Type B pancreatic cell (in vitro differentiated cells): ENCODE measurements at places on chromosomes 5 and 9. TPM values are rescaled to one million over a fixed set of nuclear protein-coding genes. Genes with fewer than 3 reads are reported as not detected.

The DNAJC18 gene
- 9.4 and 25.8 TPM in 2 replicates for total RNA-seq

The SNCB gene
- total RNA-seq: 0.97 TPM in 1 of 2 replicates, not detected in the other

The SPRY4 gene
- 16.1 and 20.7 TPM in 2 replicates for total RNA-seq

The LOX gene
- total RNA-seq: 0.90 and 6.6 TPM in 2 replicates

The CDC25C gene
- total RNA-seq: 4.1 and 17.2 TPM in 2 replicates

The CFAP157 gene
- total RNA-seq: 0.26 and 8.0 TPM in 2 replicates

The IRX4 gene
- total RNA-seq: 1.6 and 6.0 TPM in 2 replicates

The SYNPO gene
- total RNA-seq: 2.8 and 24.5 TPM in 2 replicates

DNA sequence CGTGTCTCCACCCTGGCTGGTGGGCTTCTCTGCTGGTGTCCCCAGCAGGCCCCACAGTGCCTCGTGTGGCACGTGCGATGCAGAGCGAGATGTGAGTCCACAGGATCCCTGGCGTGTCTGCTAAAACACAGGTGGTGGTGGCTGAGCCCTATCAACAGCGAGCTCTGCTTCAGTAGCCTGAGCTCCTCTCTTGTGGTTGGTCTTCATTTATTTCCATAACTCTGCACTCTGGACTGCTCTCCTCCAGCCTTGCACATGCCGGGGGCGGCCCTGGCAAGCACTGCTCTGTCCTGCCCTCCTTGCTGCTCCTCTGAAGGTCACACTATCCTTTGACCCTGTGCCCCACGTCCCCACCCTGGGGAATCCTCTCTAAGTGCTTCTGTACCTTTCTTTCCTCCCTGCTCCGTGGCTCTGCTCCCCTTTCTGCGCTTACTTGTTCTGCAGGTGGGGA lies 59.2 kb downstream of the NSUN2 start:
- no peaks in the 10 kb centered on the region for H3K4me1 ChIP-seq
- no peak overlapping the region for H3K4me3 ChIP-seq
- H3K36me3 ChIP-seq: no peaks in the 10 kb centered on the region
- DNase-seq: peak; percentile 58

- H3K4me1 ChIP-seq: peaks cover 14% of the 10 kb centered on the region
- no peak overlapping the region for H3K4me3 ChIP-seq
- no peaks in the 10 kb centered on the region for H3K36me3 ChIP-seq
Measured at GRCh38 chr9:129245276-129245675, 67.2 kb upstream of the IER5L start.

- DNase-seq: no peak
- H3K4me3 ChIP-seq: peak overlapping the region; percentile 99
- peaks cover 9% of the 10 kb centered on the region for H3K4me1 ChIP-seq
- no peaks in the 10 kb centered on the region for H3K36me3 ChIP-seq
- peak overlapping the region; percentile 94 for H3K27ac ChIP-seq
Measured at GRCh38 chr9:122827761-122828093, 661 bp downstream of the PDCL start.

DNA sequence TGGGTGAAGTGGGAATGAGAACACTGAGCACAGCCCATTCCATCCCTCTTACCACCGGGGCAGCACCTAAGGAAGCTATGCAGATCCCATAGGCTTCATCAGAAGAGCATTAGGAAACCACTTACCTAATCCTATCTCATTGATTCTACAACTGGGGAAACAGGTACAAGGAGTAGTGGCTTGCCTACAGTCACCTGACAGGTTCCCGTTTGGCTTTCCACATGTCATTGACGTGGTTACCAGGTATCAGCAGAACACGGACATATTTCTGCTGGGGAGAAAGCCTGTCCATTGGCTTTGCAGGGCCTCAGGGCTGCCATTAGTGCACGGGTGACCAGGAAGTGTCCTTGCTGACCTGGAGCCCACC lies 11.3 kb downstream of the AFAP1L1 start:
- peaks cover 20% of the 10 kb centered on the region for H3K27me3 ChIP-seq
- no peaks in the 10 kb centered on the region for H3K36me3 ChIP-seq
- H3K4me1 ChIP-seq: peaks cover 5% of the 10 kb centered on the region
- no peak overlapping the region for H3K4me3 ChIP-seq
- H3K27ac ChIP-seq: no peak overlapping the region

DNA sequence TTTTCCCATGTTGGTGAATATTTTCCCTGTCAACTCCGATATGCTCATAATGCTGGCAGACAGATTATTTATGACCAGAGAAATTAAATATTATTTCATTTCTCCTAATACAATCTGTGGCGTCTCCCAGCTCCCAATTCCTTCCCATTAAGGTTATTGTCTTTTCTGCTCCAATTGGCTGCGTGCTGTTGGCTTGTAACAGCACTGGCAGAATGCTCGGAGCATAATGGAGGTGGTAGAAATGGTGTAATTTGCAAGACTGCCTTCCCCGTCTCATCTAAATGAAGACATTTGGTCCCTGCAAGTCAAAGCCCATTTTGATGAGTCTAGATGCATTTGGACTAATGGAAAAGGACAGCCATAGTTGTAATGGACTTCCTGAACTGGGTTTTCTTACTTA lies 601.7 kb downstream of the BRINP1 start:
- no peak for DNase-seq
- H3K4me3 ChIP-seq: no peak overlapping the region
- H3K36me3 ChIP-seq: no peaks in the 10 kb centered on the region
- no peak overlapping the region for H3K27ac ChIP-seq

GRCh38 chr9:137314561-137315560 lies 12.8 kb upstream of the NRARP start:
- H3K27ac ChIP-seq: no peak overlapping the region
- H3K36me3 ChIP-seq: no peaks in the 10 kb centered on the region
- H3K4me3 ChIP-seq: no peak overlapping the region
- no peaks in the 10 kb centered on the region for H3K4me1 ChIP-seq

DNA sequence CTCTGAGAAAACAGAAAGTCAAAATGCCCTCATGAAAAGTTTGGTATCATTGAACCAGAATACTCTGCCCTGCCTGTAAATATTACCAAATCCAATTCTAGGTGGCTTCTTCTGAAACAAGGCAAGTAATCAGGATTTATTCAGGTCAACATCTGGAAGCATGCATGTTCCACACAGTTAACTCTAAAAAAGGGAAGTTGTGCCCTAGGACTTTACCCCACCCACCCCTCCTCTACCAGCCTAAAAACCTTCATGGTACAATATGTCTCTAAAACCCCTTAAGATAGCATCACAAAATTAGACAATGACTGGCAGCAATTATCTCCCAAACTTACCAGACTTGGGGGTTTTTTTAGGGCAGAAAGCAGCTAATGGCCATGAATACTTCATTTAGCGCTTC lies 414.8 kb upstream of the SLC30A5 start:
- H3K36me3 ChIP-seq: no peaks in the 10 kb centered on the region
- no peak for DNase-seq
- H3K4me3 ChIP-seq: no peak overlapping the region
- H3K4me1 ChIP-seq: peaks cover 29% of the 10 kb centered on the region

DNA sequence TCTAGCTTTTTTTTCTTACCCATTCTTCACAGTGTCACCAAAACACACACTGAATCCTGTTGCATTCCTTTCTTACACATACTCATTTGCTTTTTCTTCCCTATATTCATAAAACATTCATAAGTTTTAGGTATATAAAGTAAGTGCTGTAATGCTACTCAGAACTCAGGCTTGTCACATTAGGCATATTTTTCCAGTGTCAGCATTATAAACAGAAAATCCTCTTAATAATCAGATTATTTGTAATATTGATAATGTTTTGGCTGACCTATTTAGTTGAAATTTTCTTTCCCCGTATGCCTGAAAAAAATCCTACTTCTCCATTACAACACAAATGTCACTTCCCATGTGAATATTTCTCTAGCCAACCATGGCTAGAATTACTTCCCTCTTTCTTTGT lies 743.0 kb upstream of the NUDT12 start:
- H3K27me3 ChIP-seq: no peaks in the 10 kb centered on the region
- no peaks in the 10 kb centered on the region for H3K36me3 ChIP-seq
- H3K4me3 ChIP-seq: no peak overlapping the region
- DNase-seq: no peak
- H3K27ac ChIP-seq: no peak overlapping the region

- no peak for DNase-seq
- no peak overlapping the region for H3K4me3 ChIP-seq
- peaks cover 5% of the 10 kb centered on the region for H3K4me1 ChIP-seq
- peak overlapping the region; percentile 40 for H3K27ac ChIP-seq
Measured at GRCh38 chr9:114538241-114538640, 33.0 kb upstream of the WHRN start.

DNA sequence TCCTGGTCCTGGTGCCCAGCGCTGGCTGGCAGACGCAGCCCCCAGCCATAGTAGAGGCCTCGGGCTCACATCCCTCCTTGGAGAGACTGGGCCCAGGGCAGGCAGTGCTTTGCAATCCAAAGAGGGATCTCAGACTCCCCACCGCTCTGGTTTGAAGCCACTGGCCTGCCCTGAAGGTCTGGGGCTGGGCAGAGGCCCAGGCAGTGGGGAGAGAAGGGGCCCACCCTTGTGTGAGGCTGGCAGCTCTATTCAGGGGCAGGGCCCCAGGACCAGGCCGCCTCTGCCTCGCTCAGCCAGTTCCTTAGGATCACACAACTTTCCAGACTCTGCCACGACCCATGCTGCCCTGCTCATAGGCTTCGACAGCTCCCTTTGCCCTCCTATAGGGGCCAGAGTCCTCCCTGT lies 10.7 kb upstream of the SEC16A start:
- H3K4me1 ChIP-seq: no peaks in the 10 kb centered on the region
- no peak overlapping the region for H3K27ac ChIP-seq
- H3K4me3 ChIP-seq: no peak overlapping the region
- no peak for DNase-seq
- no peaks in the 10 kb centered on the region for H3K36me3 ChIP-seq

- H3K36me3 ChIP-seq: no peaks in the 10 kb centered on the region
- H3K4me3 ChIP-seq: peak overlapping the region; percentile 76
- peak overlapping the region; percentile 88 for H3K27ac ChIP-seq
Measured at GRCh38 chr5:124663101-124663506, 83.3 kb downstream of the ZNF608 start.

GRCh38 chr5:4148009-4148408 lies 552.4 kb downstream of the IRX1 start:
- peaks cover 5% of the 10 kb centered on the region for H3K4me1 ChIP-seq
- no peaks in the 10 kb centered on the region for H3K27me3 ChIP-seq
- H3K4me3 ChIP-seq: no peak overlapping the region
- H3K27ac ChIP-seq: no peak overlapping the region
- no peak for DNase-seq

DNA sequence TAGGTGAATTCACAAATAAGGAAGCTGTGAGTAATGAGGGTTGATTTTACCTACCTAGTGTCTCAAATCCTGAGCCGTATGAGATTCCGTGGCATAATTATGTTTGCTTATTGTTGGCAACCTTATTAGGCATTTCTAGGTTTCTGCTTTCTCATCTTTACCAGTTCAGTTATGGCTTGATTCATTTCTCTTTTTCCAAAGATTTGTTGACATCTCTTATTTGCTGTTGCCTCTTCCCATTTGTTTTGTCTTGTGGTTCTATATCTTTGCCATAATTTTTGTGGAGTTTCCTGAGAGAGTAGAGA lies 470 bp downstream of the IL31RA start:
- no peaks in the 10 kb centered on the region for H3K4me1 ChIP-seq
- no peaks in the 10 kb centered on the region for H3K27me3 ChIP-seq
- no peaks in the 10 kb centered on the region for H3K36me3 ChIP-seq
- no peak for DNase-seq

DNA sequence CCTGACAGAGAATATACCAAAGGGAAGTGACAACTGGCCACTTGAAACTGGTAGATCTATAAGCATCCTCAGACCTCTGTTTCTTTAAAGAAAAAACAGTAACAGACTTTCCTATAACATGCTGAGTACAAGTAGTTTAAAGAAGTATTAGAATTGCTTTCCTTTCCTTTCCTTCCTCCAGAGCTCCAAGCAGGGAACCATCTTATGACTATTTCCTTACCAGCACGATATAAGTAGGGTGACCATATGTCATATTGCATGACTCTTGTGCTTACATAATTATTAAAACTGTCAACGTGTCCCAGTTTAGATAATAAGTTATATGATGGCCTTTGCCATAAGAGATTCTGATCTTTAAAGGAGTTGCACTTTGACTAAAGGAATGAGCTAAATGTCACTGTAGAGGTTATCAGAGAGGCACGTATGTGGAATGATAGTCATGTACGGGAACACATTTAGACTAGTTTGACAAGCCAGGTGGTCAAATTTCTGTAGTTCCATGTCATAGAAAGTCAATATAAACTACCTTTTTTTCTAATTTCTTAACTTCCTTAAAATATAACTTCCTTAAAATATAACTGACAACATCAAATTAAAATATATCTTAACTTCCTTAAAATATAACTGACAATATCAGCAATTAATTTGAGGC lies 212.7 kb upstream of the CD180 start:
- DNase-seq: no peak
- no peak overlapping the region for H3K4me3 ChIP-seq
- H3K27me3 ChIP-seq: no peaks in the 10 kb centered on the region
- H3K4me1 ChIP-seq: no peaks in the 10 kb centered on the region
- no peak overlapping the region for H3K27ac ChIP-seq

DNA sequence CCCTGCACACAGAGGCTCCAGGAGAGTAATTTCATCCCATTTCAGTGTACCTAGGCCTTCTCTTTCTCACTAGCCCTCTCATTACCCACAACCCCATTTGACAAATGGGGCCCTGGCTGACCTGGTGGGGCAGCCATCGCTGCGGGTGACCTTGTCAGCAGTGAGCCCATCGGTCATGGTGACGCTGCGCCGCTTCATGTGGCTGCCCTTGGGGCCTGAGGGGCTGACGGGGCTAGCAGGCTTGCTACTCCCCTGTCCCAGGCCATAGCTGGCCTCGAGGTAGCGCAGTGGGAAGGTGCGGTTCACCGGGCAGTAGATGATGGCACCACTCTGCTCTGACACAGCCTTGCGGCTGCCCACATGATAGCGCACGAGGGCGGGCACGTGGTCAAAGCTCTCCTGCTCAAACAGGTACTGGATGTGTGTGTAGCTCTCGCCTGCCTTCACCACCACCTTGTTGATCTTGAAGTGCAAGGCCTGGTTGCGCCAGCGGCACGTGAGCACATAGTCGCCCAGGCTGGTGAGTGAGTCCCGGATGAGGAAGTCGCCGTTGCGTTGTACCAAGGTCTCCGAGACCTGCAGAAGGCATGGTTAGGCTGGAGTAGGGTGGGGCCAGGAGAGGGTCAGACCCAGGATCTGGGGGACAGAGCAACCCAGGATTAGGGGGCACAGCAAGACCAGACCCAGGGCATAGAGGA lies 14.1 kb upstream of the TOR2A start:
- H3K4me1 ChIP-seq: no peaks in the 10 kb centered on the region
- no peak overlapping the region for H3K27ac ChIP-seq
- DNase-seq: no peak
- peaks cover 34% of the 10 kb centered on the region for H3K27me3 ChIP-seq
- H3K4me3 ChIP-seq: no peak overlapping the region

GRCh38 chr5:16578474-16578883 lies 38.3 kb downstream of the RETREG1 start:
- H3K4me3 ChIP-seq: no peak overlapping the region
- H3K4me1 ChIP-seq: peaks cover 11% of the 10 kb centered on the region
- no peaks in the 10 kb centered on the region for H3K36me3 ChIP-seq
- no peak overlapping the region for H3K27ac ChIP-seq
- H3K27me3 ChIP-seq: no peaks in the 10 kb centered on the region

DNA sequence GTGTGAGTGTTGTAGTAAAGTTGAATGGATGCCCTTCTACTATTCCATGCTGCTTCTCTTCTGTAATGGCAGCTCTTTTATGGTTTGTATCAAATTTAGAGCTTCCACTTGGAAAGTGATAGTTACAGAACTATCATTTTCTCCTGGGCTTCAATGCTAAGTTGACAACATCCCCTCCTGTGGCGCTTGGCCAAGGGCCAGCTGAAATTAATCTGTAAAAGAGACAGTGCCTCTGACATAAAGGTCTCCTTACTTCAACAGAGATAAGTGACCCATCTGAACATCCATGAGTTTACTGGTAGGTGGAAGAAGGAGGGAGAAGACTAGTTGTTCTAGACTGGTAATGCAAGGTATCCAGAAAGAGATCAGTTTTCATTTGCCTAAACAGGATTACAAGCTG lies 39.7 kb downstream of the CHSY3 start:
- DNase-seq: no peak
- peaks cover 5% of the 10 kb centered on the region for H3K4me1 ChIP-seq
- H3K27ac ChIP-seq: no peak overlapping the region
- H3K4me3 ChIP-seq: no peak overlapping the region
- H3K27me3 ChIP-seq: no peaks in the 10 kb centered on the region
